ENCODE measurements at places on chromosomes 12 and 14. TPM values are rescaled to one million over a fixed set of nuclear protein-coding genes. Genes with fewer than 3 reads are reported as not detected.

The PPFIA2 gene
- 48.9 TPM for polyA plus RNA-seq

The RASSF9 gene
- polyA plus RNA-seq = 5.0 TPM

The MYF6 gene
- polyA plus RNA-seq = 3.5 TPM

The CISTR gene
- 1.1 TPM for polyA plus RNA-seq

The SPATA7 gene
- 24.1 TPM for polyA plus RNA-seq

The RNASE3 gene
- polyA plus RNA-seq = 0.24 TPM

Data from spinal cord (tissue), 10 donors.